ENCODE measurements at places on chromosomes 5 and 9.

- no peak for DNase-seq
These were observed 108.7 kb downstream of the RGS3 start for GRCh38 chr9:113572076-113572861.

DNA sequence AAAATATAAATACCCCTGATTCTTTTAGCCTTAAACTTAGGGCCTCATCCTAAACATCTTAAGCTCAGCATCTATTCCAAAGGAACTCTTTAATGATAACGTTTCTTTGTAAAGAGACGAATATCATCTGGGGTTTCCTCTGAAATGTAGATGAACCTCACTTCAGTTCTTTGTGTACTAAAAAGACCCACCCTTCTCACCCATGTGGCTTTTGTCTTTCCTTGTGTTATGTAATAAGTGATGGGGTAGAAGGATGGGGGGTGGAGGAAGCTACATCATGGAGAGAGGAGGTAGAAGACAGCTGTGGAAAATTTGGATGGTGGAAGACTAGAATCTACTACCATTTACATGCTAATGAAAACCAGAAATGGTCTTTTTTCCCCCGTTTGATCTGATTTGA is 111.0 kb downstream of the NDUFS4 start:
- no peak for DNase-seq

- DNase-seq = no peak
These were observed 586.3 kb downstream of the PTPRD start for GRCh38 chr9:10026443-10026984.

- DNase-seq = no peak
These were observed 91.7 kb downstream of the CD180 start for GRCh38 chr5:67104859-67105258.

DNA sequence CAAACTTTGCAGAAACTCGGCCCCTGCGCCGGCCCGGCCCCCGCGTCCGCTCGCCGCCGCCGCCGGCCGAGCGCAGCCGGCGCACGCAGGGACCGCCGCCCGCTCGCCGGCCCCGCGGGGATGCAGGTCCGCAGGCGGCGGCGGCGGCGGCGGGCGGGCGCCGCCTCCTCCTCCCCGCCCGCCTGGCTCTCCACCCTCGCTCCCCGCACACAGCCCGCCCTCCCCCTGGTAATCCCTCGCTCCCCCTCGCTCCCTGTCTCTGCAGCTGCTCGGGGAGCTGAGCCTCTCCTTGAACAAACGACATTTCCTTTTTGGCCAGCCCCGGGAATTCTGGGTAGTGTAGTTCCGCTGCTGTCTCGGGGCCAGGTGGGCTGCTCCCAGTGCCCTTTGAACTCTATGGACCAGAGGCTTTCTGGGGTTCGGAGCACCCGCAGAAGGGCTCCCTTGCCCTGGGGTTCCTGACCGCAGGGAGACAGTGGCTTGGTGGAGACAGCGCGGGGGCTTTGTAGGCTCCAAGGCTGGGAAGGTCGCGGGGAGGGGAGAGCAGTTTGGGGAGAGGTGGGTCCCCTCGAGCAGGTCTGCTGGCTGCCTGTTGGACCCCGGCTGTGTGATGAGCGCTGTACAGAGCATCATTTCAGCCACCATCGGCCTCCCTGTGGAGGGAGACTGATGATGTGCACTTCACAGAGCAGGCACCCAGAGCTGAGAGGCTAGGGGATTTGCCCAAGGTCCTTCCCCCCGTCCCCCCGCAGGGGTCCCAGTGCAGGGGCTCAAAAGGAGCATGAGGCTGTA is 1.8 kb upstream of the FAM78A start:
- peak; percentile 70 for DNase-seq

- no peak for DNase-seq
These were observed 631.9 kb downstream of the SLCO4C1 start for GRCh38 chr5:101664071-101664791.

- no peak for DNase-seq
These were observed 399.9 kb upstream of the ADAMTSL1 start for GRCh38 chr9:18074041-18074440.

DNA sequence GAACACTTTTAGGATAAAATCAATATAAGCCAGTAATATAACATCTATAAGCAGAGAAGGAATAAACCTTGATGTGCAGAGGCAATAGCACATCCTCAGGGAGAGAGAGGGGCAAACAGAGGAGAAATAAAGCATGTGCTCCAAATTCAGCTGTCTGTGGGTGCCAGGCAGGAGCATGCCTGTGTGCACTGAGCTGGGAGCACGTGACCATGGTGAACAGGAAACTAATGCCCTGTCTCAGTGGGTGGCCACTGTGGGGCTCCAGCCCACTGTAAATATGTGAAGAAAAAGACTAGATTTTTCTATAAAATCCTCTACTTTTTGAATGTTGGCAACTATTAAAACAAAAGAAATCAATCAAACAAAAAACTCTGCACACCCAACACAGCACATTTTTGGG is 55.3 kb downstream of the FYB1 start:
- no peak for DNase-seq

- peak; percentile 6 for DNase-seq
These were observed 822 bp downstream of the DENND4C start for GRCh38 chr9:19231126-19231903.

GRCh38 chr9:73962792-73963191 is 534.3 kb upstream of the RORB start:
- DNase-seq = no peak

- no peak for DNase-seq
These were observed 18.5 kb upstream of the LAMC3 start for GRCh38 chr9:130990306-130990977.

DNA sequence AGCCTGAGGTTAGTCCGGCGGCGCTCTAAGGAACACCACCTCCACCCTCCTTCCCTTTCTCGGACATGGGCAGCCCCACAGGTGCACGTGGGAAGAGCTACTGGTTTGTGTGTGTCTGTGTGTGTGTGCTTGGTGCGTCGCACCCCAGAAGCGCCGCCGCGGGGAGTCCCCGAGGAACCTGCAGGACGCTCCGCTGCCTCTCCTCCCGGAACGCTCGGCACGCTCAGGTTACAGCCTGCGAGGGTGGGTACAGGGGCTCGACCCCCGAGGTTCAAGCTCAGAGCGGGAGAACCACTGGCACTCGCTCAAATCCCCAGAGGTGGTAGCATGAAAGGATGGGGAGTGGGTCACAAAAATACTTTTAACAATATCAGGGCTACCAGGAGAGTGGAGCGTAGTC is 2.0 kb downstream of the ASTN2 start:
- no peak for DNase-seq

DNA sequence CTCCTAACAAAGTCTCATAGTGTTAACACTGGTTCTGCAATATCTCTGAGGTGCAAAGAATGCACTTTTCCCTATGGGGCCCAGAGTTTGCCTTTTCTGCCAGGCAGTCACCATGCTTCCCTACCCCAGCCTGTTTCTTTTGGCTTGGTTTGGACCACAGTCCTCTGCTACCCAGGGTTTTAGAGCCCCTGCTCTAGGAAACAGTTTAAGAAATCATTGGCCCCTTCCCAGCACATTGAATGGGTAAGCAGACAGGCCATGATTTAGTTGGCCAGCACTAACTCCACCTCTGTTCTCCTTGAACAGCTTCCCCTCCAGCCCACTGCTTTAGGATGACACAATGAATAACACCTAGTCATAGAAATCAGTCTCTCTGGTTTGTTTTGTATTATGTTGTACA is 73.2 kb downstream of the UBAP1 start:
- no peak for DNase-seq

- no peak for DNase-seq
These were observed 157.2 kb upstream of the CD180 start for GRCh38 chr5:67353500-67354450.

GRCh38 chr9:86575825-86576525 is 221.8 kb upstream of the TUT7 start:
- DNase-seq = no peak

DNA sequence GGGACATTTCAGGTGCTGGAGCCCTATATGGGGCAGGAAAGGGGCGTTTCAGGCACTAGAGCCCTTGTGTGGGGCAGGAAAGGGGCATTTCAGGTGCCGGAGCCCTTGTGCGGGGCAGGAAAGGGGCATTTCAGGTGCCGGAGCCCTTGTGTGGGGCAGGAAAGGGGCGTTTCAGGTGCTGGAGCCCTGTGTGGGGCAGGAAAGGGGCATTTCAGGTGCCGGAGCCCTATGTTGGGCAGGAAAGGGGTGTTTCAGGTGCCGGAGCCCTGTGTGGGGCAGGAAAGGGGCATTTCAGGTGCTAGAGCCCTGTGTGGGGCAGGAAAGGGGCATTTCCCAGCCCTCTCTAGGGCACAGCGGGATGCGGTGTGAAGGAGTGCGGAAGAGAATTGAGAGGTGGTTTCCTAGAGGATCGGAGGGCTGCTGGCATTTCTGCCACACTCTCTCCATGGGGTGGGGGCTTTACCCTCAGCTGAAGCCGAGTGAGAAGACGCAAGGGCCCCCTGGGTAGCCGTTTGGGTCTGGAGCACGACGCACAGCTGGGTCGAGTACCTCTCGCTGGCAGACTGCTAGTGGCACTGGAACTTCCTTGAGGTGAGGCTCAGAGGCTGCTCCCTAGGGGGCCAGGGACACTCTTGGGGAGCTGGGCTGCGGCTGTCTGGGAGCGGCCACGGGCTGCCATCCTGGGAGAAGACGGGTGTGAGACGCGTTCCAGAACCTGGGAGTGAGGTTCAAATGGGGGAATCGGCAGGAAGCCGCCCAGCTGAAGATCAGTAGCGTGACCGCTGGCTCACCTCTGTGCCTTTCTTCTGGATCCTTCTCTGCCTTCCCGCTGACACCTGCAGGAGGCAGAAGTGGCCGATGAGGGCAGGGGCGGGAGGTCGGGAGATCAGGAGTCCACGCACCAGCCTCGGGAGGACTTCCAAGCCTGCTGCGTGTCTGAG is 122.6 kb upstream of the IRX4 start:
- DNase-seq = no peak

DNA sequence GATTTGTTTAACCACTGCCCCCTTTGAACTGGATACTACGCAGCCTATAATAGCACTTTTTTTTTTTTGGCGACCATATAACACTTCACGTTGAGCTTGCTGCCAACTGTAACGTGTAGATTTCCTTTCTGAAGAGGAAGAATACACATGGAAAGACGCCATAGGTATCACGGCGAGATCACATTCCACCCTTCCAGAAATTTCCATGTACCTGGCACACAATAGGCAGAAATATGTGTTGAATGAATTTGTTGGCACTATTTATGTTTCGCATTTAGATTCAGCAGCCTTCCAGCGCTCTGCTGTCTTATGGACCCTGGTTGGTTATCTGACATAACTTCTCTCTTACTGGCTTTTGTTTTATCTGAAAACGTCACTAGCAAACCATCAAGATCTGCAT is 250.3 kb downstream of the SLIT3 start:
- DNase-seq = no peak

GRCh38 chr5:83937837-83938236 is 217.2 kb upstream of the HAPLN1 start:
- DNase-seq = no peak

DNA sequence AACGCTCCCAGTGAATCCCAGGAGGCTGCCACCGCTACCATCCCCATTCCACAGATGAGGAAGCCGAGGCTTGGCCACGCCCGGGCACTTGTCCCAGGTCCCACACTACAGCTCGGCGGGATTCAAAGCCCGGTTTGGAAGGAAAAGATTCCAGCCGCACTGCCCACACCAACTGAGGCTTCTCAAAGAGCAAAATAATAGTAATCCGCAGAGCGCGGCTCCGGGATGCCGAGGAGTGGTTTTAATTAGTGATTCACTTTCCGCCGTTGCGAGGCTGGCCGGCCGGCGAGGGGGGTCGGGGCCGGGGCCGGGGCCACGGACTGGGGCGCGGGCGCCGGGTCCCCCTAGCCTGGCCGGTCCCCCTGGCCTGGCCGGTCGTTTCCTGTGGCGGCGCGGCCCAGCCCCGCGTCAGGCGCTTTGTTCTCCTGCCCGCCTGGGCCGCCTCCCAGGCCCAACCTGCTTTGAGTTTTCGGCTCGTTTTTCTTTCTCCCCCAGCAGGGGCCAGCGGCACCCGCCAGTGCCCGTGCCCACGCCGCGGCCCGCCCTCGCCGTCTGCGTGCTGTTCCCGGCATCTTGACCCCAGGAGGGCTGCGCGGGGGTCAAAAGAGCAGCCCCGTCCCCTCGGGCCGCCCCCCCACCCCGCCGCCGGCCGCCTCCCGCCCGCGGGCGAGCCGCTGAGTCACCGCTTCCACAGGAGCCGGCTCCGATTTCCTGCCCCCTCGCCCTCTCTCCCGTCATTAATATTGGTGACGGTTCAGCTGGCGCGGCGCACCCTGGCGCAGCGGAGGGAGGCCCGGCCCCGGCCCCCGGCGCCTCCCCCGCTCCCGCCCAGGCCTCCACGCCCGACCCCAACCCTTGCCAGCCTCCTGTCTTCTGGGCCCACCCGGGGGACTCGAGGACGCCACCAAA is 31.2 kb downstream of the FGF18 start:
- DNase-seq = peak; percentile 2

- DNase-seq = no peak
These were observed 81.3 kb downstream of the SMARCA2 start for GRCh38 chr9:2096376-2096970.

DNA sequence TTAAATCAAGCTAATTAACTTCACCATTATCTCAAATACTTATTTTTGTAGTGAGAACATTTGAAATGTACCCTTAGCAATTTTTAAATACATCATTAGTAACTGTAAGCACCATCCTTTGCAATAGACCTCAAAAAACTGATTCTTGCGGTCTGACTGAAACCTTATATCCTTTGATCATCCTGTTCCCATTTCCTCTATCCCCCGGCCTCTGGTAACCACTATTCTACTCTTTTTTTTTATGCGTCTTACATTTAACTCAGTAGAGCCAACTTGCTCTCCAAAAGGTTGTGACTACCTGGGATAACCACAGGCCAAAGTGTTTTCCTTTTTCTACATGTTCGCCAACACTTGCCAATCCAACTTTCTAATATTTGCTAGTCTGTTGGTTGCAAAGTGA is 106.1 kb downstream of the IRX1 start:
- DNase-seq = no peak

- no peak for DNase-seq
These were observed 11.9 kb upstream of the PLCXD3 start for GRCh38 chr5:41522193-41522786.
